Natural killer cell (primary cell): ENCODE measurements at places on chromosomes 3 and 15. TPM values are rescaled to one million over a fixed set of nuclear protein-coding genes. Genes with fewer than 3 reads are reported as not detected.

- DNase-seq: no peak
Observed at GRCh38 chr3:31242026-31242960, 290.4 kb upstream of the STT3B start.

- DNase-seq: no peak
Observed at GRCh38 chr3:167729591-167729990, 5.1 kb downstream of the PDCD10 start.

DNA sequence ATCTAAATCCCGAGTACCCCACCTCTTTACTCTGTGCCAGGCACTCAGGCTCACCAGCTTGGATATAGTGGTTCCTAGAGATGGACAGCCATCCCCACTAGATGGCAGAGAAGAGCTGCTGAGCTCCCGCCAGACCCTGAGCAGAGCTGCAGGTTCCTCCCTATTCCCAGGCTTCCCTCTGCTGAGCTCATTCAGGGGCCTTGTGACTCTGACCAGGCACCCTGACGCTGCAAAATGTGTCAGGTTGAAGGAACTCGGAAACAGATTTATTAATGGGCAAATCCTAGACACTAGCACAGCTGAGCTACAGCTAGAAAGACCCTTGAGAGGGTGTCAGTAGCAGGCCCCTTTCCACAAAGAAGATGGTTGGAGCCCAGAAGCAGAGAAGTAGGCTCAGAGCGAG lies 38.2 kb upstream of the RHO start:
- peak; percentile 46 for DNase-seq

- DNase-seq: peak; percentile 42
Observed at GRCh38 chr3:141294301-141294700, 62.7 kb downstream of the PXYLP1 start.

WDR93 gene
- total RNA-seq: 0.25 TPM

CHRD gene
- total RNA-seq: not detected
